ENCODE measurements at places on chromosomes 5 and 9. TPM values are rescaled to one million over a fixed set of nuclear protein-coding genes. Genes with fewer than 3 reads are reported as not detected.

TMEM171 gene
- total RNA-seq: 0.98 TPM

ZFP2 gene
- 0.63 TPM for total RNA-seq

PCDHGB1 gene
- total RNA-seq: 0.63 TPM

C8G gene
- 411 TPM for total RNA-seq

QRFP gene
- not detected for total RNA-seq

SUSD3 gene
- 49.7 TPM for total RNA-seq

NUP214 gene
- total RNA-seq: 21.9 TPM

GNA14 gene
- total RNA-seq: 2.5 TPM

TSSK1B gene
- total RNA-seq: not detected

PCDHB14 gene
- 0.75 TPM for total RNA-seq

NIM1K gene
- 0.50 TPM for total RNA-seq

PRDM9 gene
- total RNA-seq: 0.08 TPM

IFNA6 gene
- total RNA-seq: not detected

CRB2 gene
- total RNA-seq: not detected

IL4 gene
- not detected for total RNA-seq

GRIN1 gene
- total RNA-seq: not detected

CDC20B gene
- not detected for total RNA-seq

NFIB gene
- total RNA-seq: 38.4 TPM

CARTPT gene
- total RNA-seq: not detected

ALDH1A1 gene
- total RNA-seq: 527 TPM

CATSPER3 gene
- 0.86 TPM for total RNA-seq

SLC25A48 gene
- total RNA-seq: 5.8 TPM

ADAMTS12 gene
- total RNA-seq: 1.9 TPM

TEX48 gene
- not detected for total RNA-seq

F2RL2 gene
- total RNA-seq: 0.28 TPM

INSL4 gene
- total RNA-seq: not detected

FBLL1 gene
- 0.15 TPM for total RNA-seq

TPPP gene
- 4.1 TPM for total RNA-seq

C5orf58 gene
- total RNA-seq: not detected

NR2F1-AS1 gene
- 1.8 TPM for total RNA-seq

DMRT3 gene
- total RNA-seq: not detected

TAS2R1 gene
- not detected for total RNA-seq

DCAF10 gene
- total RNA-seq: 17.3 TPM

PCDH12 gene
- 3.0 TPM for total RNA-seq

ANKDD1B gene
- 0.13 TPM for total RNA-seq

PLPP7 gene
- 0.30 TPM for total RNA-seq

PITX1 gene
- total RNA-seq: 0.40 TPM

CMBL gene
- 116 TPM for total RNA-seq

HTR1A gene
- total RNA-seq: not detected

PTPRD gene
- 29.4 TPM for total RNA-seq

JADE2 gene
- 14.2 TPM for total RNA-seq

CAMK2A gene
- total RNA-seq: not detected

DAB2IP gene
- 27.3 TPM for total RNA-seq

BAAT gene
- 459 TPM for total RNA-seq

CCDC69 gene
- total RNA-seq: 29.2 TPM

TXNDC8 gene
- not detected for total RNA-seq

FCN2 gene
- total RNA-seq: 95.7 TPM

IL9 gene
- not detected for total RNA-seq

ZBTB26 gene
- 1.7 TPM for total RNA-seq

AQP3 gene
- total RNA-seq: 89.5 TPM
